A549 treated with Mapracorat at 1 μM for 4 hours (cell line): ENCODE measurements at places on chromosomes 5 and 9. TPM values are rescaled to one million over a fixed set of nuclear protein-coding genes. Genes with fewer than 3 reads are reported as not detected.

Gene C9
- total RNA-seq = not detected in 5 replicates

Gene IL9
- not detected in 5 replicates for total RNA-seq

Gene QRFP
- not detected in 5 replicates for total RNA-seq

Gene SPATA31E1
- total RNA-seq = not detected in 5 replicates

Gene BHMT2
- total RNA-seq = not detected in 5 replicates

Gene PTPRD
- total RNA-seq = 0.07 to 0.44 TPM (median 0.36 TPM) in 5 replicates

Gene FOXE1
- total RNA-seq = 2.5 to 4.0 TPM (median 3.3 TPM) in 5 replicates

Gene HK3
- not detected in 5 replicates for total RNA-seq

Gene SPINK13
- total RNA-seq = 0.27 to 0.30 TPM (median 0.27 TPM) in 3 of 5 replicates, not detected in the others

Gene TAF11L11
- total RNA-seq = 0.11 to 0.15 TPM in 2 of 5 replicates, not detected in the others
